HuH-7 (cell line): ENCODE measurements at places on chromosomes 2 and 18.

GRCh38 chr2:178188466-178188865, 5.8 kb upstream of the OSBPL6 start:
- no peak for DNase-seq

DNA sequence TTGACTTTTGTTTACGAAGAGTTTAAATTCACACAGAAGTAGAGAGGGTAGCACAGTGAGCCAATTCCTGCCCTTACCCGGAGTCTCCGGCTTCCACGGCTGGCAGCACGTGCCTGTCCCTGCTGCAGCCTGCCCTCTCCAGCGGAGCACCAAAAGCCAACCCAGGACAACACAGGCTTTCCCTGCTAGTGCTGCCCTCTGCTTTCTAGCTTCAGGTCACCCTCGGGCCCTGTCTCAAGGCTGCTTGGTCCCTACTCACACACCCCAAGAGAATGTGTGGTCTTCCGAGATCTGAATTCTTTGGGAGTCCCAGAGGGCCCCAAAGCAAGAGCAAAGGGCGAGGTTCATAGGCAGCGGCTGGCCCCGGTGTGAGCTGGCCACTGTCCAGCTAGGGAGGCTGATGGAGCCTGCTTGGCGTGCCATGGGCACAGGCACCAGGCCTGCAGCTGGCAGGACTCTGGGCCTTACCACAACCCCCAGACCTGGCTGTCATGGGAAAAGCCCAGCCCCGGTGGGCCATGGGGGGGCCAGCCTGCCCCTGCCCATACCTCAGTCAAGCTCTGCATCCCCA, 7.0 kb upstream of the HS6ST1 start:
- DNase-seq, result no peak

DNA sequence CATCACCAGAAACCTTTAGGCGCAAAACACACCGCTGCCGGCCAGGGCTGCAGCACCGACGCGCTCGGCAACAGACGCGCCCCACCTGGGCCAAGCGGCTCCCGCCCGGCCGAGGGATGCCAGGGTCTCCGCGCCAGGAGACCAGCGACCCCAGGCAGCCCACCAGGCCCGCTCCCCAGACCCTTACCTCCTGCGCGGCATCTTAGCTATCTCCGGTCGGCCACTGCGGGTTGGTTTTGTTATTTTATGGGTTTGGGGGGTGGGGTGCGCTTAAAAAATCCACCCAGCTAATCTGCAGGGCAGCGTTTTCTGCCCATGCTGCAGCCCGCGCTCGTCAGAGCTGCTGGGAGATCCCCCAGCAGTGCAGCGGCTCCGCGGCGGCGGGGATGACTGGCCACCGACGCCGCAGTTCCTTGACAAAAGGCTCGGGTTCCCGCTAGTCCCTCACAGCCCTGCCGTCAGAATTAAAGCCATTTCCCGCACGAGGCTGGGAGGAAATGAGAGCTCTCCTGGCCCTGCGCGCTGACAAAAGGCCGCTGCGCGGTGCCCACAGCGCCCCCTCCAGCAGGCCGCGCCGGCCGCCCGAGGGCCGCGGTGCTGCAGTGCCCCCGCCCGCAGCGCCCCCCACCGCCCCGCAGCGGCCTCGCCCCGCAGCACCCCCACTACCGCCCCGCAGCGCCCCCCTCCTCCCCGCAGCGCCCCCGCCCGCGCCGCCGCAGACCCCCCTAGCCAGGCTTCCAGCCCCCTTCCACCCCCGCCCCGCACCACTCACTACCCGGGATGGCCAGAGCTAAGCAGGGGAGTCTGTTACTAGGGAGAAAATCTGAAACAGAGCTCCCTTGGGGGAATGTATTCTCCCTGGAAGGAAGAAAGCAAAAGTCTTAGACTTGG, at the start of gene ADD2:
ADD2 (minus strand) TSS at position 502 of the 891 bp plus-strand sequence. CDS start 61,792 bp downstream, outside the sequence.
- DNase-seq, result peak; percentile 36

DNA sequence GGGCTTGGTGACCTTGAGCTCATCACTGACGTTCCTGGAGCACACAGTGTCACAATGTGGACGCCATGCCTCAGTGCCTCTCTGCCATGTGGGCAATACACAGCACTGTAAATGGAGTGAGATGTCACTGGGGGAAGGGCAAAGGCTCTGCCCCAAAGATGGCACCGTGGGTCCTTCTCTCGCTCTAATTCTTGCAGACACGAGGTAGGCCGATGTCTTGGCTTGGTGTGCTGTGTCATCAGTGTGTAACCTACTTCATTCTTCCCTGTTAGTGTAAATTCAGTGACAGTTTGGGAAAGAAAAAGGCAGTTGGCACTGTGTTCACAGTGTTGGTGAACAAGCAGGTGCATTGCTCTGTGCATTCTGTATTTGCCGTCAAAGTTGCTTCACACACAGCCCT, 309.3 kb upstream of the MYT1L start:
- no peak for DNase-seq

GRCh38 chr18:46587600-46587999, 69.4 kb downstream of the LOXHD1 start:
- DNase-seq, result no peak

DNA sequence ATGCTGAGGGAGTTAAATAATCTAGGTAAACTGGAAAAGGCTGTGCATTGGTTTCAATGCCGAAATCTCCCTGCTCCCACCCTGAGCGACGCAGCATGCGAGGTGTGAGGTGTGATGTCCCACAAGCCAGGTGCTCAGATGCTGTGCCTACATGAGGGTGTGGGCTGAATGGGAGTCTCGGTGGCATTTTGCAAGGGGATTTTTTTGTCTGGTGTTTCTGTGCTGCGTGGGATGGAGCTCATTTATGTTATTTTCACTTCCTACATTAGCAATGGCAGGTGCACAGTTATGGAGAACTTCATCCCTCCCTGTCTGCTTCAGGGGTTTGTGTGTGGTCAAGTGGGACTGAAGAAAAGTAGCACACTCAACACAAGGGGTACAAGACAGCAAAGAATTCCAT, 110.2 kb upstream of the CCDC68 start:
- no peak for DNase-seq

DNA sequence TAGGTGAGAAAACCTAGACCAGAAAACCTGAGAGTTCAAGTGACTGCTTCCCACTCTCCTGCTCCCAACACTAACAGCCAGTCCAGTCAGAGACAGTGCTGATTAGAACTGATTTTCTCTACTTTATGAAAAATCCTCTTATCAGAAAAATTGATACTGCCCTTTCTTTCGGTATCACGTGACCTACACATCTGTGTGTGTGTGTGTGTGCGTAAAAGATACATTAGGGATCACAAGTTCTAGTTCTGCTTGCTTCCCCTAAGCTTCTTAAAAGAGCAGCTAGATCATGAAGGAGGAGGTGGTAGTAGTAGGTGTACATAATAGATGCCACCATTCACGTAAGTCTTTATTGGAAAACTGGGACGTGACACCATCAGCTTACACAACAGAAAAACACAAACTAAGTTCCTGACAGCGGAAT, 1.5 kb downstream of the ARL5A start:
- no peak for DNase-seq

DNA sequence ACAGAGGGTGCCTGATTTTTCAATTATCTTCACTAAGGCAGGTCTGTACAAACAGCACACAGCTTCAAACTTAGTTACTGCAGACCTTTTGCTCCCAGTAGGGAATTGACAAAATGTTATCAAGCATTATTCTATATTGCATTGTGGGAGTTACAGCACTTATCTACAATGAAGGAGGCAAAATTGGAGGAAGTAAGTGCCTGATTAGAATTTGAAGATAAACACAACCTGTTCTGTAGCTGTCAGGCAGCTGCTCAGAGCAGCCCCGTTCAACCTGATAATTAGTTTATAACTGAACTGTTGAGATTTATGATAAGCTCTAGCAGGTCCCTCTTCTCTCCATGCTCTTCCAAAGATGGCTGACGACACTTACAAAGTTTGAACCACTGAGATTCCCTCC, 364.4 kb upstream of the CYRIA start:
- no peak for DNase-seq

DNA sequence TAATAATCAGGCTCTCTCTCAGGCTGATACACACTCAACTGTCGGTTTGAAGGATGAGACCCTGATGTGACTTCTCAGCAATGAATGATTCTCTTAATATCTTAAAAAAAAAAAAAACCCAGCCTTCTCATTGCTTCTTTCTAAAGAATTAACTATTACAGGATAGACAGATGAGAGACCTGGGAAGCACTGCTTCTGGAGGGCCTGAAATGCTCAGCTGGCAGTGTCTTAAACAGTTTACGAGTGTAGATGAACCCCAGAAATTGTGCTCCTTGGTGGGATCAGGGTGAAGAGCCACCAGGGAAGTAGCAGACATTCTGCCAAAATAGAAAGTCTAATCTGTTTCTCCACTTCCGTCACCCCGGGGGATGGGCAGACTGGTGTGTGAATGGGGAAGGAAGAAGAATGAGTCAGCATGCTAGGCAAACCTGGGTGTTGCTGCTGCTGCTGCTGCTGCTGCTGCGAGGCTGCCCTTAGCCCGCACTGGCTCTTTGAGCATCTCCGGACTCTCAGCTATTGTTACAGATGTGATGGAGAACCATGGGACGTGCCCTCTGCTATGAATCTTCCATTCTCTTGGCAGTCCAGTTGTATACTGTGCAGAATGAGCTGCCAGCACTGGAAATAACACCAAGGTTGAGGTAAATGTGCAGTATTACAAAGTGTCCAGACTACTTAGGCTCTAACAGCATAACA, 158.4 kb downstream of the SETBP1 start:
- DNase-seq, result no peak

- no peak for DNase-seq
Observed at GRCh38 chr2:171524018-171524401, 1.7 kb downstream of the CYBRD1 start.

DNA sequence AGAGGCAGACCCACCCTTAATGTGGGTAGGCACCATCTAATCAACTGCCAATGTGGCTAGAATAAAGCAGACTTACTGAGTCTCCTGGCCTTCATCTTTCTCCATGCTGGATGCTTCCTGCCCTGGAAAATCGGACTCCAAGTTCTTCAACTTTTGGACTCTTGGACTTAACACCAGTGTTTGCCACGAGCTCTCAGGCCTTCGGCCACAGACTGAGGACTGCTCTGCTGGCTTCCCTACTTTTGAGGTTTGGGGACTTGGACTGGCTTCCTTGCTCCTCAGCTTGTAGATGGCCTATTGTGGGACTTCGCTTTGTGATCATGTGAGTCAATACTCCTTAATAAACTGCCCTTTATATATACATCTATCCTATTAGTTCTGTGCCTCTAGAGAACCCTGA, 21.9 kb downstream of the ST8SIA5 start:
- DNase-seq, result no peak

- no peak for DNase-seq
Observed at GRCh38 chr2:31651267-31651666, 70.5 kb upstream of the SRD5A2 start.

DNA sequence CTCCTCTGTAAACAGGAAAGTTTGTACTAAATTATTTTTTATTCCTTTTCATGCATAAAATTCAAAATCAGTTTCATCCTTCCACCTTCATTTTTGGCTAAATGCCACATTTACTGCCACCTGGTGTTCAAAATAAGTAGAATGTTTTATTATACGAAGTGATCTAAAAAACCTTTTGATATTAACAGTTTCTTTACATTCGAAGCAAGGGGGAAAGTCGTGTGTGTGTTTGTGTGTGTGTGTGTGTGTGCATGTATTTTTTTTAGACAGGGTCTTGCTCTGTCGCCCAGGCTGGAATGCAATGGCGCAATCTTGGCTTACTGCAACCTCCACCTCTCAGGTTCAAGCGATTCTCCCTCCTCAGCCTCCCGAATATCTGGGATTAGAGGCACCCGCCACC, 9.0 kb upstream of the SCN9A start:
- DNase-seq, result no peak

- no peak for DNase-seq
Observed at GRCh38 chr2:37332560-37332959, 7.9 kb upstream of the PRKD3 start.

DNA sequence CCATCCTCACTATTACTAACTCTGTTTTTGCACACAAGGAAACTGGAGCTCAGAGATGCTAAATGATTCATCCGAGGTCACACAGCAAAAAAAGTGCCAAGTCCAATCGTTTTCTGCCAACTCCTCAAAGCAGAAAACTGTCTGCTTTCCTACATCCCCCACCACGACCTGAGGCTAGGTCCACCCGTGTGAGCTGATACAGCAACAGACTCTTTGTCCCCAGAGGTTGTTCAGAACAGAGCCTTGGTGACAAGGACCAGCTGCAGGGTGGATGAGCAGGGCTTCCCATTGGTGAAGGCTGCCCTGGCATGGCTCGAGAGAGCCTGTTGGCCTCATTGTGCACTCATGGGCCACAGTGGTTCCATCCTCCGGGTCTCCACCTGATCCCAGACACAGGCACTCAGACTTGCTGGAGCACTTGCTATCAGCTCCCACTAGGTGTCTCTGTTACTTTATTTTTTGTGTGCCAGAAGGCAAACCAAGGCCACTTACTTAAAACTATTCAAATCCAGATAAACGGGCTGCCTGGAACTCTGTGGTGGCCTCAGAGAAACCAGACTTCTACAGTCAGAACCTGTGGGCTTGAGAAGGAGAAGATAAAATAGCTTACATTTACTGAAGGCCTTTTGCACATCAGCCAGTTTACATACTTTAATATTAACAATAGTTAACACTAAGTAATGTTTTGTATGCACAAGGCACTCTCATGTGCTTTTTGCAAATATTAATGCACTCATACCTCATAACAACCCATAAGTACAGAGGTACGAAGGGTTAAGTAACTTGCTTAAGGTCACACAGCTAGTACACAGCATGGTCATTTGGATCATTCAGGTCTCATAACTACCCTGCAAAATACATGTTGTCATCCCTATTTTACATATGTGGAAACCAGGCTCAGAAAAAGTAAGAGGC, 62.9 kb upstream of the CTIF start:
- peak; percentile 54 for DNase-seq

GRCh38 chr2:26588576-26588975, 52.6 kb downstream of the CIB4 start:
- no peak for DNase-seq

GRCh38 chr2:17107871-17108270, 410.4 kb downstream of the RAD51AP2 start:
- DNase-seq, result no peak

- no peak for DNase-seq
Observed at GRCh38 chr2:227460070-227460485, 11.9 kb upstream of the AGFG1 start.

GRCh38 chr18:56107821-56108477, 520.0 kb upstream of the TCF4 start:
- DNase-seq, result no peak
